ENCODE measurements at places on chromosomes 12 and 14.

GRCh38 chr12:109652977-109653264 lies 60.7 kb upstream of the FAM222A start:
- DNase-seq: no peak

DNA sequence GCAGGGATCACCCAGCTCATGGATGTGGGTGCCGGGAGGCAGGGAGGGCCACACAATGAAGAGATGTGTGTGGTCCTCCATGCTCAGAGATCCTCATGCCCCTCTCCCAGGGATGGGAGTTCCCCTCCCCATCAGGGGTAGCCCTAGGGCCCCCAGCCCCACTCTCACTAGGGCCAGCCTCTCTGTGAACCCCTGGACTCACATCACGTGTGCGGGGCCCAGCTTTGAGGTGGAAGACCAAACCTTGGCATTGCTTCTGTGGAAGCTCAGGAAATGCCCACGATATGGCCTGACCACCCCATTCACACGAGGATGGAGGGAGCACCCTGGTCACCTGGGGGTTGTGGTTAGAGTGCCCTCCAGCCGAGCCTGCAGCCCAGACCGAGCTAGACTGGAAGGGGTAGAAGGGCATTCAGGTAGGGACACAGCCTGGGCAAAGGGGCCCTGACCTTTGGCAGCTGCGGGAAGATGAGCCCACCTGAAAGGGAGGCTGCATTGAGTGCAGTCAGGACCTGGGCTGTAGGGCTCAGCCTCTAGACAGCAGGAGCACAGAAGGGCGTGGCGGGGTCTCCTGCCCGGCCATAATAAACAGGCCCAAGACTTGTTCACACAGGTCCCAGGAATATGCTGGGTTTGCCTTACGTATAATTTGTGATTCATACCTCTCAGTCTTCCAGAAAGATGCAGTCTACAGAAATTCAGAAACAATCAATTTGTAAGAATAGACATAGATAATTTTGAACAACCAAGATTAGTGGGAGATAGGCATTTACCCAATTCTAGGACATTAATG lies 34.8 kb upstream of the RCOR1 start:
- no peak for DNase-seq

DNA sequence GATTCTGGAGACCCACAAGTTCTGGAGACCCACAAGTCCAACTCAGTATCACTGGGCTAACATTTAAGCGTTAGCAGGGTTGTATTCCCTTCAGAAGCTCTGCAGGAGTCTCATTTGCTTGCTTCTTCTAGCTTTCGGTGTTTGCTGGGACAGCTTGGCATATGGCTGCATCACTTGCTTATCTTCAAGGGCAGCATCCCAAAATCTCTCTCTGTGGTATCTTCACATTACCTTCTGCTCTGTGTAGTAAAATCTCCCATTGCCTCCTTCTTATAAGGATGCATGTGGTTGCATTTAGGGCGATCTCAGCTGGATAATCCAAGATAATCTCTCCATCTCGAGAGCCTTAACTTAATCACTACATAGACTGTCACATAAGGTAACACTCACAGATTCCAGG lies 7.3 kb upstream of the CNTN1 start:
- no peak for DNase-seq

- DNase-seq: no peak
Observed at GRCh38 chr12:77122661-77123060, 57.3 kb upstream of the E2F7 start.

DNA sequence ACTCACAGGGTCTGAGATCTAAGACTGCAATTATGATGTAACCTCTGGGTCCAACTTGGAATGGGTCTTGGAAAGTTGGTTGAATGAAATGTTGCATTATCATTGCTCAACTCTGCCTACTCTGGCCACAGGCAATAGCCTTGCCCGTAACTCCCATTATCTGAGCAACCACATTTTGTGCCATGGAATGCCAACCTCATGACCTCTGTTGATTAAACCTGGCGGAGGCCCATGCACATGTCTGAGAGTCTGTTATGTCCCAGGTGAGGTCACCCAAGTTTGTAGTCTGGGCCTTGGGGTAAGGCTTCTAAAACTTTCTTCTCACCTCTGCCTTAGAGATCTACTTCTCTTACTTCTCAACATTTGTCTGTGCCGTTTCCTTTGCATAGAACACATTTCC lies 140.9 kb downstream of the TBX5 start:
- DNase-seq: no peak

GRCh38 chr14:102965282-102965681 lies 42.8 kb downstream of the AMN start:
- no peak for DNase-seq

GRCh38 chr14:100350986-100351385 lies 27.8 kb downstream of the SLC25A47 start:
- no peak for DNase-seq

- no peak for DNase-seq
Observed at GRCh38 chr14:101273091-101273490, 288.2 kb upstream of the DIO3 start.

DNA sequence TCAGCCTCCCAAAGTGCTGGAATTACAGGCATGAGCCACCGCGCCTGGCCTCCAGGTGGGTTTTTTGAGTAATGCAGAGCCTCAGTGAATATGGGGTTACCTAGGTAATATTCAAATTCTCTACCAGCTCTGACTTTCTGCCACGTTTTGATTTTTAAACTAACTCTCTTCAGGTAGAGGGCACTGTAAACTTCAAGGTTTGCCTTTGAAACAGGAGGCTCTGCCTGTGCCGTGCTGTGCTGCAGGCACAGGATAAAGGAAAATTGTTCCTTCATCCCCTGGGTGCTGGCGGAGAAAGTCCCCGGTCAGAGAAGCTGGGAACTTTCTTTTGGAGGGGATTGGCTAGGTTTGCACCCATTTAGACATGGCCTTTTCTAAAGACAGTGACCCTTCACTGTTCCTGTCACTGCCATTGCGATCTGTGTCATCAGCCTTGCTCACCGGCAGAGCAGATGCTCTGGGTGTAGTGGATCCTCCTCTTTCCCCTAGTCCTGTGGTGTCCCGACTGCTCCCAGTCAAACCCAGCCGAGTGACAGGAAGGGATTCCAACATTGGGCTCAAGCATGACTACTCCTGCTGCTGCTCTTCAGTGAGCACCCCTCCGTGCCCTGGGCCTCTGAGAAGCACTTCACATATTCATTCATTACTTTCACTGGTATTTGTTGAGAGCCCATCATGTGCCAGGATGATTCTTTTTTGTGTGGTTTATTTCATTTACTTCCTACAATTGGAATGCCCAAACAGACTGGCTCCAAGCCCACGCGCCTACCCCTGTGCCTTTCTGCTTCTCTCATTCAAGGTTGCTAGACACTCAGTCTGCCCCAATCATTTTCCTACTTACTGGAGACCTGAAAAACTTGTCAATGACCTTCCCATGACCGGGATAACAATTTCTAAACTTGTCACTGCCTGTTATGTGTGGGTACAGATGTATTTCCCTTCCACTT lies 103.6 kb downstream of the TMEM30B start:
- peak; percentile 47 for DNase-seq

- no peak for DNase-seq
Observed at GRCh38 chr12:91043408-91043807, 14.4 kb downstream of the KERA start.

DNA sequence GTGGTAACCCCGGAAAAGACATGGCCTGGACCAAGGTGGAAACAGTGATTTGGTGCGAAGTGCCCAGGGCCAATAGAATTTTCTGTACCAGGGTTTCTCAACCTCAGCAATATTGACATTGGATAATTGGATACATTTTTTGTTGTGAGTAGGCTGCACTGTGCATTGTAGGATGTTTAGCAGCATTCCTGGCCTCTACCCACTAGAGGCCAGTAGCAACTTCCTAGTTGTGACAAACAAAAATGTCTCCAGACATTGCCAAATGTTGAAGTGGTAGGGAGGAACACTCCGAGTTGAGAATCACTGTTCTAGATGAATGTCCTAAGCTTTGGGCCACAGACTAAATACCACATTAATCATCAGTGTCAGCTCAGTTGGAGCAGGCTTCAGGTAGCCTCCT lies 6.2 kb upstream of the CGRRF1 start:
- DNase-seq: no peak

DNA sequence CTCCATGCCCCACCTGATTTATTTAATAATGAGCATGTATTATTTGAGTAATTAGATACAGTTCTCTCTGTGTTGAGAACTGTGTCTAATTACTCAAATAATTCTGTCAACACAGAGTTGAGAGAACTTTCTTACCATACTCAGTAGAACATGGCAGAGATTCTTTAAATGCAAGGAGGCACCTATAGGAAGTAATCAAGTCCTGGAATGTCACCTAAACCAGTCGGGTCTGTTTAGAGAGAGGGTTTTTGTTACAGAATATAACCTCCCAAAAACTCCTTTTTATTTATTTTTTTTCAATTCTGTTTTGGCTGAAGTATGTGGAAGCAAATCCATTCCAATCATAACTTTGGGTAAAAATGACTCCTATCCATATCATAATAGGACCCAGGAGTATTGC lies 37.5 kb upstream of the CIT start:
- DNase-seq: no peak

- no peak for DNase-seq
Observed at GRCh38 chr12:211639-212414, 2.1 kb downstream of the SLC6A12 start.

- DNase-seq: no peak
Observed at GRCh38 chr14:30196861-30197260, 269.2 kb upstream of the PRKD1 start.

GRCh38 chr12:99911967-99912366 lies 72.8 kb downstream of the ANKS1B start:
- DNase-seq: no peak

- DNase-seq: no peak
Observed at GRCh38 chr12:95694136-95694535, 96.4 kb downstream of the NTN4 start.

DNA sequence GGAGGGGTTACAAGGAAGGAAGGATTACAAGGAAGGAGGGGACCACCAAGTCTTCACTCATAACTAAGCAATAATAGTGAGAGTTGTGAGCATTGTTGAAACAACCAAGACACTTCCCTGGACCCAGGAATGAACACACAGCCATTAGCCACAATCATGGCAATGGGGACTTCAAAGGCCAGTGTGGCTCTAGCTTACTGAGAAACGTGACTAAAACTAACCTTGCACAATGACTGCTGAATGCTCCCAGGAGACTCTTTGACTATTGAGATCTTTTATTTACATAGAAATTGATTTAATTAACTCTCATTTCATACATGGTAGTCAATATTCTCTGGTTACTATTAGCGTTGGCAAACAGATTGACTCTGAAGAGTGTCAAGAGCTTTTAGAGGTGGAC lies 263.0 kb upstream of the SOX5 start:
- DNase-seq: no peak

GRCh38 chr12:11885261-11886038 lies 185.3 kb upstream of the BCL2L14 start:
- DNase-seq: peak; percentile 99

DNA sequence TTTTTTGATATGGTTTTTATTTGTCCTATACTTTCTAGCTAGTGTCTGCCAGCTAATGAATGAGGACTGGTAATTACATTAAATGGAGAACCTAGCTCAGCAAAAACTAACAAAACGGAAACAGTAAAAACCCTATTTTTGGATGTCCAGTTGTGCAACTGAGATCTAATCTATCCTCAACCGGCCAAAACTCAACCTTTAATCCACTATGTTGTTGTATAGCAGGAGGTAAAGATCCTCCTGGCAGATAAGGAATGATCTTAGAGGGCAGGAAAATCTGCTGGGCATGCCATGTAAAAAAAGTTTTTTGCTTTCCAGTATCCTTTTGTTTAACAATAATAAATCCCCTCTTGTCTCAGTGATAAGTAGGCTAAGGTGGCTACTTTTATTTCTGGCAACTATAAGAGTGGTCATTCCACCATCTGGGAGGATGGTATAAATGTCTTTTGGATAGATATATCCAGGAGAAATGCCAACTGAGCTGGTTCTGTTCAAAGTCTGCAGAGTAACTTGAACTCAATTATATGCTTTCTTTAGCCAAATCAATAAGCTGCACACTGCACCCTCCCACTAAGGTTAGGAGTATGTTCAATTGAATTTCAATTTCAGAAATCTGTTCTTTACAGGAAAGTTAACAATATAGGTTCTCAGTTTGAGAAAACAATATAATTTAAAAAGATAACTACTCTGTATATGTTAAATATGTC lies 40.1 kb downstream of the WASHC3 start:
- DNase-seq: no peak

DNA sequence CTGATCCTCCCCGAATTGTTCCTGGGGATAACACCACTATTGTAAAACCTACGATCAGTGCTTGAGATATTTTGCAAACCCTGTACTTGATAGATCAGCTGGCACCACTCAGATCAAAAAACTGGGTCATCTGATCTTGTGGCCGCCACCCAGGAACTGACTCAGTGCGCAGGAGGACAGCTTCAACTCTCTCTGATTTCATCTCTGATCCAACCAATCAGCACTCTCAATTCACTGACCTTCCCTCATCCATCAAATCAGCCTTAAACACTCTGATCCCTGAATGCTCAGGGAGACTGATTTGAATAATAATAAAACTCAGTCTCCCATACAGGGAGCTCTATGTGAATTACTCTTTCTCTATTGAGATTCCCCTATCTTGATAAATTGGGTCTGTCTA lies 4.2 kb upstream of the XPOT start:
- no peak for DNase-seq

GRCh38 chr14:101838476-101838875 lies 77.0 kb downstream of the PPP2R5C start:
- DNase-seq: no peak

DNA sequence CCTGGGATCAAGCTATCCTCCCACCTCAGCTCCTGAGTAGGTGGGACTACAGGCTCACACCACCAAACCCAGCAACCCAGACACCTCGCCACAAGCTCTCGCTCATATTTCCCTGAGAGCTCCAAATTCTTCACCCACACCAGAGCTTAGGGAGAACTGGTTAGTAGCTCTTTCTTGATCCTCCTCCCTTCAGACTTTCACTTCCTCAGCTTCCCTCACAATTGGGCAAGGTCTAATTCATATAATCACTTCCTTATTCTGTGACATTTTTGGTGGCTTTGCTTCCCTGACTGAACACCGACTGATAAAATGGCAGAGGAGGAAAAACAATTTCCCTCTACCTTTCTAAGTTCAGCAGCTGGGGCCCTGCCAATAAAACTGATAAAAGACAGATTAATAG lies 88.5 kb downstream of the GXYLT1 start:
- DNase-seq: no peak
